A673 (cell line): ENCODE measurements at places on chromosomes 13 and 19. TPM values are rescaled to one million over a fixed set of nuclear protein-coding genes. Genes with fewer than 3 reads are reported as not detected.

The GJB6 gene
- not detected in 2 replicates for total RNA-seq

GRCh38 chr13:113843063-113843654, 20.7 kb downstream of the GAS6 start:
- H3K27ac ChIP-seq = no peak overlapping the region
- no peak for DNase-seq
- peaks cover 6% of the 10 kb centered on the region for H3K4me1 ChIP-seq
- no peaks in the 10 kb centered on the region for H3K36me3 ChIP-seq
- no peak overlapping the region for H3K4me3 ChIP-seq
- no peaks in the 10 kb centered on the region for H3K27me3 ChIP-seq

GRCh38 chr19:43469160-43469480, 3.7 kb upstream of the LYPD3 start:
- no peak for DNase-seq
- H3K36me3 ChIP-seq = no peaks in the 10 kb centered on the region
- no peaks in the 10 kb centered on the region for H3K27me3 ChIP-seq
- H3K27ac ChIP-seq = no peak overlapping the region
- no peak overlapping the region for H3K4me3 ChIP-seq

The RNF17 gene
- total RNA-seq = not detected in 2 replicates

- H3K4me3 ChIP-seq = no peak overlapping the region
- no peaks in the 10 kb centered on the region for H3K36me3 ChIP-seq
- H3K27me3 ChIP-seq = no peaks in the 10 kb centered on the region
- H3K4me1 ChIP-seq = no peaks in the 10 kb centered on the region
- no peak for DNase-seq
- H3K27ac ChIP-seq = no peak overlapping the region
Observed at GRCh38 chr19:37306383-37306963, 64.4 kb upstream of the ZNF527 start.

GRCh38 chr19:49326165-49326704, 1.2 kb upstream of the SLC6A16 start:
- no peak overlapping the region for H3K4me3 ChIP-seq
- H3K36me3 ChIP-seq = no peaks in the 10 kb centered on the region
- H3K27ac ChIP-seq = no peak overlapping the region
- H3K4me1 ChIP-seq = no peaks in the 10 kb centered on the region

GRCh38 chr19:40682431-40682964, 8.0 kb downstream of the NUMBL start:
- no peaks in the 10 kb centered on the region for H3K27me3 ChIP-seq
- H3K4me1 ChIP-seq = no peaks in the 10 kb centered on the region
- DNase-seq = no peak
- no peak overlapping the region for H3K4me3 ChIP-seq
- H3K36me3 ChIP-seq = peaks cover 35% of the 10 kb centered on the region
- H3K27ac ChIP-seq = no peak overlapping the region

The KIR3DL2 gene
- total RNA-seq = not detected in 2 replicates

The ZNF738 gene
- total RNA-seq = 26.3 and 27.2 TPM in 2 replicates

DNA sequence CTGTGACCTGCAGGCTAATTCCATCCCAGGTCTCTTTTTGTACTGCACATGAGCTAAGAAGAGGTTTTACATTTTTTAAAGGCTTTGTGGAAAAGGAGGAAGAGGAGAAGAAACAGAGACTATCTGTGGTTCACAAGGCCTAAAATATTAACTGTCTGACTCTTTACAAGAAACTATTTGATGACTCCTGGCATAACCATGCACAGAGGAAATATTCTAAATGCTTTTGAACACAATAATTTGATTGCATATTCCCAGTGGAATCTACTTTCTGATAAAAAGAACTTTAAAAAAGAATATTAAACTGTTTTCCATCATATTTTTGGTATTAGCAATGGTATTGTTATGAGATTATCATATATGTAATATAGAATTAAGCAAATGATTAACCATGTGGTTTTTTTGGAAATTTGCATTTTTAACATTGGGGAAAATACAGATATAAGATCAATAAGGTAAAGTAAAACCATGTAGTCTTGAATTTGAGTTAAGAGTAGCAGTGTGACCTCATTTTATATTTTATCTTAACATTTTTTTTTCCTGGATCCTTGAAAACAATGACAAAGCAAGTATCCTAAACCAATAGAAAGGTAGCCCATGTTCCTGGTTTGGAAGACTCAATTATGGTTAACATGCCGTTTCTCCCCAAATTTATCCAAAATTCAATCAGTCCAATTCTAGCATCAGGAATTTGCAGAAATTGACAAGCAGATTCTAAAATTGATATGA, 251.0 kb downstream of the UQCRFS1 start:
- no peak overlapping the region for H3K27ac ChIP-seq
- H3K36me3 ChIP-seq = no peaks in the 10 kb centered on the region
- no peaks in the 10 kb centered on the region for H3K4me1 ChIP-seq
- H3K4me3 ChIP-seq = no peak overlapping the region
- DNase-seq = no peak
- H3K27me3 ChIP-seq = no peaks in the 10 kb centered on the region

The ZNF534 gene
- total RNA-seq = not detected in 2 replicates

DNA sequence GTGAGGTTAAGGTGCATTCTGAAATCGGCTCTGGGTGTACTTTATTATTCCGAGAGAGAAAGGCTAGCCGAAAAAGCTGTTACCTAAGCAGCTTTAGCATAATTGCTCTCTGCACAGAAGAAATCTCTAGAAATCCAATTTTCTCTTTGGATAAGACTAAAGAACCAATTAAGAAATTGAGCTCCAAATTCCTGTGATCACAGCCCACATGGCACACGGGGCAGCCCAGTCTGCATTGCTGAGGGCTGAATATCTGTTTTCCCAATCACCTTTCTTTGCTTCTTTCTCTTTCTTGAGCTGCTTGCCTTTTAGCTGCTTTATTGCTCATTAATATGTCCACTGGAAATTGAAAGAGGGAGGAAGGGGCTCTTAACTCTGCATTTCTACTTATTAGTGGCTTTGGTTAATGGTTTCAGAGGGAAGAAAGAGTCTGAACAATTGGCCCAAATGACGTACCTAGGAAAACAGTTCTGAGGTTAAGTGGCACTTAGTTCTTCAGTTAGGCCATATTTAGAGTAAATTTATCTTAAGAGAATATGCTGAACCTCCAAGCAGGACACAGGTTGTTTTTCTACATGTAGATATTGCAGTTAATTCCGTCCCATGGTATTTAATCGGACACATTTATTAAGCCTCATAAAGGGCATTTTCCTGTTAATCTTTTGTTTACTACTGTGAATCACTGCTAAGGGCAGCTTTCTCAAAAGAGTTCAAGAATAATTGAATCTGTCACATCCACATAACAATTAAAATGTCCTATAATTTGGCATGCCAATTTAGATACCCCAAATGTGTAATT, 265.7 kb downstream of the ABCC4 start:
- H3K27me3 ChIP-seq = no peaks in the 10 kb centered on the region
- H3K4me3 ChIP-seq = no peak overlapping the region
- DNase-seq = no peak
- peaks cover 9% of the 10 kb centered on the region for H3K4me1 ChIP-seq
- no peak overlapping the region for H3K27ac ChIP-seq
- H3K36me3 ChIP-seq = no peaks in the 10 kb centered on the region

The CYP4F2 gene
- not detected in 2 replicates for total RNA-seq

DNA sequence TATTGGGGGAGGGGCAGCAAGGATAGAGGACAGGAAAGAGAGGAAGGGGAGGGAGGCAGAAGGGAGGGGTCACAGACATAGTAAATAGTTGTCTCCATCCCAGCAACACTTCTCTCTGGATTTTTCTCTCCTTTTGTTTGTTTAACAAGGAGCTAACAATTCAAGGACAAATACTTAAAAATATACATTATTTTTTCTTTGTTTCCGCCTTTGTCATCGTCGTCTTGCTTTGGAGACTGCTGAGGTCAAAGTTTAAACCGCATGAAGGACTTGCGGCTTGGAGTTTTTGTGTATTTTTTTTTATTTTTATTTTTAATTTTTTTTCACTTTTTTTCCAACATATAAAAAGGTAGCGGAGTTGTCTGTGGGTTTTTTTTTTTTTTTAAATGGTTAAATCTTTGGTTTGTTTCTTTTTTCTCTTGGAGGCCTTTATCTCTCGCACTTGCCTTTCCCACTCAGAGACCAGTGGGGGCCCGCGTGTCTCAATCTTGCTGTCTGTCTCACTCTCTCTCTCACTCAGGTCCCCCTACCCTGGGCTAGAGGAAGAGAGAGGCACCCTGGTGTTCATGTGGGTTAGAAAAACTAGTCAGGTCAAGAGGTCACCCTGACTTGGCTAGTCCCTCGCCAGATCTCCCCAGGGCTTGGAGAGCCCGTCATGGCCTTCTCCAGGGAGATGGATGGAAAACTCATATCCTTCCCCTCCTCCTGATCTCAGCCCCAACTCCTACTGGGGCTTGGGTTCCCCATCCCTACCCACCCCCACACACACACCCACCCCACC, 11.0 kb downstream of the ZNF574 start:
- H3K4me3 ChIP-seq = no peak overlapping the region
- peaks cover 4% of the 10 kb centered on the region for H3K4me1 ChIP-seq
- peaks cover 3% of the 10 kb centered on the region for H3K36me3 ChIP-seq
- no peaks in the 10 kb centered on the region for H3K27me3 ChIP-seq
- DNase-seq = no peak

The TEX30 gene
- 29.8 and 44.1 TPM in 2 replicates for total RNA-seq

DNA sequence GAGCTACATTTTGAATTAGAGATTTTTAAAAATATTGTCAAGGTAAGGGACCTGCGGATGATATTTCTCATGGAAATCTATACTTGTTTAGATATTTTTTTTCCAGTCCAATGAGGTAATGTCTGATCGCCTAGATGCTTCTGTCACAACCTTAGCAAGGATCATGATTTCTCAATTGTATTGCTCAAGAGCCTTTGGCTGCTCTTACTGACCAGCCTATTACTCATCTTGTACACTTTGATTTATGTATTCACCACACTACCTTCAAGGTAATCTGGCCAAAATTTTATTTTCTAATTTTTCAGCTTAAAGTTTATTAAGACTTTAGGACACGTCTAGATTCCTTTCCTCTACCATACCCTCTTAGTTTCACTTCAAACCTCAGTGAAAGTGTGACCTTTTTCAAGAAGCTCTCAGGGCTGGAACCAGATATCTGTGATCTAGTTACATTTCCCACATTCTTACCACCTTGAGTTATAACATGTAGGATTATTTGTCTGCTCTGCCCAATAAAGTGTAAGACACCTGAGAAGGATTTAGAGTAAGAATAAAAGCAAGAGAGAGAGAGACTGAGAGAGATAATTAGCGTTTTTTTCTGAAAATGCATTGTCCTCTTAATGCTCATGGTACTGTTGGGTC, 197.1 kb downstream of the ITGBL1 start:
- no peaks in the 10 kb centered on the region for H3K36me3 ChIP-seq

The IZUMO4 gene
- total RNA-seq = 1.6 and 2.5 TPM in 2 replicates

GRCh38 chr13:49298416-49298815, 50.7 kb downstream of the CDADC1 start:
- H3K4me1 ChIP-seq = no peaks in the 10 kb centered on the region
- H3K4me3 ChIP-seq = no peak overlapping the region
- H3K27ac ChIP-seq = no peak overlapping the region
- no peaks in the 10 kb centered on the region for H3K36me3 ChIP-seq

DNA sequence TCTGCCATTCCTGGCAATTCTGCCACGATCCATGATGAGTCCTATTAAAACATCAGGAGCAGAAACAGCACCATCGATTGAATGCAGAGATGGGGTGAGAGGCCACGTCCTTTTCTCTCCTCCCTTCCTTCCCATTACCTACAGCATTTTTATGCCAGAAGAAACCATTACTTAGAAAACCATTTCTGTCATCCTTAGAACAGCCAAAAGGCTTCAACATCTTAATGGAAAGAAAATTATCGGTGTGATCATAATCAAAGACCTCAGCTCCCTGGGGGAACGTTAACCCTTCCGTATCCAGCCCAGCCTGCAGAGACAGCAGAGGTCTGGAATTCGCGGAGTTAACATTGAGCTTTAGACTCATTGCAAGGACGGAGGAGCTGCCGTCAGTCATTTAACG, 56.0 kb upstream of the SIAH3 start:
- no peak for DNase-seq
- H3K27me3 ChIP-seq = no peaks in the 10 kb centered on the region
- no peaks in the 10 kb centered on the region for H3K36me3 ChIP-seq
- H3K4me1 ChIP-seq = no peaks in the 10 kb centered on the region
- H3K27ac ChIP-seq = no peak overlapping the region

The GAS6 gene
- 0.67 and 0.79 TPM in 2 replicates for total RNA-seq
